Left hindlimb (tissue), 1 donor: ENCODE measurements at places on chromosomes 11 and 22.

- peak; percentile 86 for DNase-seq
These were observed 483 bp upstream of the ABTB2 start for GRCh38 chr11:34358258-34358727.

DNA sequence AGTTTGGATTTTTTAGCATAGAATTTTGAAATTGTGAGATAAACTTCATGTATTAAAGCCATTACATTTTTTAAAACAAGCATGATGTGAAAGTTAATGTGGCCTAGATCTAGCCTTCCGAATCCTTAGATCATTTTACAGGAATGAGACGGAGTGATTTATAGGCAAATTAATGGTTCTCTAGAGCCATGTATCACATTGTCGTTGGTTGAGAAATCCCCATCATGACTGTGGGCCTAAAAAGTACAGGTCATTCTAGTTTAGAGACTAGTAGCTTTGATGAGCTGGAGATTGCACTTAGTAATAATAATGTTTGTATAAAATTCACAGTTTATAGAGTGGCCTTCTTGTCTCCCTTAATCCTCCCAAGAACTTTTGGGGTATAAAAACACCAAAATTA is 7.1 kb downstream of the EWSR1 start:
- no peak for DNase-seq

GRCh38 chr11:100232006-100232405 is 455.1 kb upstream of the ARHGAP42 start:
- DNase-seq, result no peak

- no peak for DNase-seq
These were observed 1.4 kb upstream of the EMSY start for GRCh38 chr11:76443268-76443980.

GRCh38 chr11:15336021-15336420 is 221.3 kb downstream of the INSC start:
- no peak for DNase-seq

GRCh38 chr11:104522650-104523049 is 358.7 kb upstream of the PDGFD start:
- no peak for DNase-seq

DNA sequence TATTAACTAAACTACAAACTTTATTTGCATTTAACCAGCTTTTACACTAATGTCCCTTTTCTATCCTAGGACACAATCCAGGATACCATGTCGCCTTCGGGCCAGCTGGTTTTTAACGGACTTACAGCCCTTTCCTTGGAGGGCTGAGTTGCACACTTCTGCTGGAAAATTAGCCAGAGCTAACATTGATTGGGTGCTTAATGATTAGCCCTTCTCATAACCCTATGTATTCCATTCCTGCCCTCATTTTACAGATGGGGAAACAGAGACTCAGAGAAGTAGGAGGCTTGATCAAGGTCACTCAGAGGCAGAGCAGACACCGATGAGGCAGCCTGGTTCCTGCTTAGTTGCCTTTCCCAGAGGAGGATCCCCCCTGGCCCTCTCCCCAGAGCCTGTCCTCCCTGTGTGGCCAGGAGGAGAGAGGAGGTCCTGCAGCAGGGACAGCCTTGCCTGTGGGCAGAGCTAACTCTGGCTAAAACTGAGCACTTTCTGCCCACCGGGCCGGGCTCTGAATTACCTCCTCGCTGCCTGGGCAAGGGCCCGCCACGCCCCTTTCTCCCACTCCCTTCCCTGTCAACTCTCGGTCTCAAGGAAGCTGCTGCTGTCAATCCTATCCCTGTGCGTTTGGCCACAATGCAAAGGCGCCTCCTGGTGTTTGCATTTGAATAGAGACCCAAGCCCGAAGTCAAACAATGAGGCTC is 59.6 kb upstream of the PAX6 start:
- DNase-seq, result peak; percentile 59

- no peak for DNase-seq
These were observed 303.3 kb upstream of the ZC3H12C start for GRCh38 chr11:109789901-109790300.
